ENCODE measurements at places on chromosomes 7 and 10. TPM values are rescaled to one million over a fixed set of nuclear protein-coding genes. Genes with fewer than 3 reads are reported as not detected.

CCDC3 gene
- 13.0 TPM for total RNA-seq

PTEN gene
- total RNA-seq: 178 TPM

- DNase-seq: no peak
Observed at GRCh38 chr10:71714592-71714991, 5.0 kb downstream of the C10orf105 start.

INHBA gene
- 2.0 TPM for total RNA-seq

- DNase-seq: no peak
Observed at GRCh38 chr7:148738737-148739535, 40.2 kb downstream of the CUL1 start.

CTAGE8 gene
- total RNA-seq: 0.48 TPM

PAX2 gene
- not detected for total RNA-seq

TMEM26 gene
- 19.0 TPM for total RNA-seq

DTX2 gene
- 21.7 TPM for total RNA-seq

GRCh38 chr7:113774182-113774807, 144.5 kb downstream of the PPP1R3A start:
- no peak for DNase-seq

GRCh38 chr7:26398756-26399509, 107.3 kb downstream of the SNX10 start:
- peak; percentile 68 for DNase-seq

SORBS1 gene
- total RNA-seq: 200 TPM

- DNase-seq: peak; percentile 60
Observed at GRCh38 chr7:105816266-105816843, 60.0 kb downstream of the ATXN7L1 start.

DNA sequence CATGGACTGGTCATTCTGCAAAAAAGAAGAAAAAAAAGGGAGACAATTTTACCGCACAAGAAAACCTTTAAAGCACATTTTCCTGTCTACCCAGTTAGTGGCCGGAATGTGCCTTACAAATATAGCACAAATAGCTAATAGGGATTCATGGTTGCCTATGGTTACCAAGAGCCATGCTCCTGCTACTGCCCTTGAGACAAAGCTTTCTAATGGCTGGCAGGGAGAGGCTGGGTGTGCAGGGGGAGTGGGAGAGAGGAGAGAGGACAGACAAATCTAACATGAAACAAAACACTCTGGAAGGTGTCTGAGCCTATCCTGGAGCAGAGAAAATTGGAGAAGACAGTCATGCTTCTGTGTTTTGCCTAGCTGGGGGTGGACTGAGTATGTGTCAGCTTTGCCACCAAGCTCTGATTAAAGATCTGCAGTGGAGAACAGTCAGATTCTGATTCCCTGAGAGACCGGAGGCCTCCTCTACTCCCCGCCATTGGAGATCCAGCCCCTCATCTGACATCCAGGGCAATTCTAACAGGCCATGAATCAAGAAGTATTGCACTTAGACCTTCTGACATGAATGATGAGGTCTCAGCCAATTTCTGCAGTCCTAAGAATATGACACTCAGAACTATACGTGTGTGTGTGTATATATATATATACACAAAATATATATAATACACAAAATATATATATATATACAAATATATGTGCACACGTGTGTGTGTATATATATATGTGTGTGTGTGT, 80.2 kb downstream of the PRTFDC1 start:
- DNase-seq: no peak

ZNF282 gene
- total RNA-seq: 19.2 TPM

LDB1 gene
- 29.6 TPM for total RNA-seq

- DNase-seq: no peak
Observed at GRCh38 chr7:71290452-71290851, 158.5 kb downstream of the GALNT17 start.

PPA1 gene
- total RNA-seq: 164 TPM

DNA sequence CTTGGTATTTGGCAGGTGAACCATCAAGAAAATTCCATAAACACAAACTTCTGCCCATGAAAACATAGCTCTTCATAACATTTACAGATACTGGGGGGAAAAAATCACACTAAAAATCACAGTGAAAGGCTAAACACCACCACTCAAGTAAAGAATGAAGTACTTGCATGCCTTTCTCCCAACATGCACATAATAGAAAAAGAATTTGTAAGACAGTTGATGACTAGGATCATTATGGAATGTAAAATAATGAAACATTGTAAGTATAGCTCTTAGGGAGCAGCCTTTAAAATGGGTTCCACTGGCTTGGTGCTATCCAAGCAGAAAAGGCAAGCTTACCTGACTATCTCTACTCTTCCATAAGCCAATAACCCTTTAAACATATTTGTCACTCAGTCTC, 299.9 kb upstream of the LRRN3 start:
- DNase-seq: no peak

- no peak for DNase-seq
Observed at GRCh38 chr7:24924375-24924774, 55.6 kb downstream of the OSBPL3 start.

SLC39A12 gene
- under 0.01 TPM for total RNA-seq

DNA sequence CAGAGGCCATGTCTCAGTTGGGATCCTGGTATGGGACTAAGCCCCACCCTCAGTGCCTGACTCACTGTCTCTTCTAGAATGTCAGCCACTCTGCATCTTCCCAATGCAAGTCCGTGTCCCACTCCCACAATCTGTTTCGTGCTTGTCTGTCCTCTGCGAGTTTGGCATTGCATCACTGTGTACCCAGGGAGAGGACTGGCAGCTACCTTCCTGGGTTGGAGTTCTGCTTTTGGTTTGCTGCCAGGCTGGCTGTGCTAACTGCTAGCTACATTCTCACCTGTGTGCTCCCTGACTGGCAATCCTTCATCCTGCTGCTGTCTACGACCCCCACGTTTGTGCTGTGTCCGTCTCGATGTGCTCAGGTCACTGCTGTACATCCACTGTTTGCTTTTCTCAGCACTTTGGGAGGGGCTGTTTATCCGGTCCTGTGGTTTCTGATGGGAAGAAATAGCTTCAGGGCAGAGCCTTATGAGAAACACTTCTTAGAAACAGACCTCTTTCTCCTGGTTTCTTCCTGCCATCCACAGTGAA, 56.0 kb upstream of the GLI3 start:
- peak; percentile 67 for DNase-seq

DNA sequence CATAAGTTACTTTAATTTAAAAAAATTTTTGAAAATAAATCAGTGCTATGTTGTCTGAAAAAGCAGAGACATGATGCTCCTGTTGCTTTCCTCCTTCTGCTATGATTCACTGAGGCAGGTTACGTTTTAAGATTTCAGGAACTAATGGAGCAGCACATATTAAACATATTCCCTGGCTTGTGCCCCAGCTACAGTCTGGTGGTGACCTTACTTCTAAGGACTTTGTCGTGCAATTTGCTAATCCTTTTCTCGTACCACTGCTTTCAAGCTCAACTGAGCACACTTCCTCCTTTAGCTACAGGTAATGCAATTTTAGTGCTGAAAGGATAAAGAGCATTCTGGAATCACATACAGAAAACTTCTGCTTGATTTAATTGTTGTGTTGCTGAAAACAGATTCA, 16.2 kb upstream of the PRR15 start:
- no peak for DNase-seq

GRCh38 chr7:55794527-55794926, 68.0 kb downstream of the SEPTIN14 start:
- no peak for DNase-seq

DNA sequence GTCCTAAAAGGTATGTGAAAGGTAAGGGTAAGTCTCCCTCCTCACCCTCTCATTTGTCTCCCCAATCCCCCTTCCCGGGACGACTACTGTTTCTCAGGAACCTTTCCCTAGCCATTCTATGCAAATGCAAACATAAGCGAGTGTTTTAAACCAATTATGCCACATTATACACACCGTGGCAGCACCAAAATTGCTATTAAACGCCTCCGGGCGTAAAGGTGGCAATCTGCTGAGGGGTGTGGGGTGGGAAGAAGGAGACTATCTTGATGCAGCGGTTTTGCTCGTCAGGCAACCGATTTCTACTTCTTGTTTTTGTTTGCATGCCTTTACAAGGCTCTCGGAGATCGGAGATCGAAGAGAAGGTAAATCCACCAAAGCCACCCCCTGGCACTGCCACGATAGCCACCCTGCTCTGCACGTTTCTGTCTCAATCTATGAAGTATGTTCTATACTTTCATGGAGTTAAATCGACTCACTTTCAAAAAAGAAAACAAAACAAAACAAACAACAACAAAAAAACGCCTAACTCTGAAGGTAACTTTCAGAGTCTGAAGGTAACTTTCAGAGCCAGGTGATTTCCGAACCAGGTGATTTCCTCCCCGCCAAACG, 46.0 kb upstream of the CDK1 start:
- DNase-seq: no peak

DNA sequence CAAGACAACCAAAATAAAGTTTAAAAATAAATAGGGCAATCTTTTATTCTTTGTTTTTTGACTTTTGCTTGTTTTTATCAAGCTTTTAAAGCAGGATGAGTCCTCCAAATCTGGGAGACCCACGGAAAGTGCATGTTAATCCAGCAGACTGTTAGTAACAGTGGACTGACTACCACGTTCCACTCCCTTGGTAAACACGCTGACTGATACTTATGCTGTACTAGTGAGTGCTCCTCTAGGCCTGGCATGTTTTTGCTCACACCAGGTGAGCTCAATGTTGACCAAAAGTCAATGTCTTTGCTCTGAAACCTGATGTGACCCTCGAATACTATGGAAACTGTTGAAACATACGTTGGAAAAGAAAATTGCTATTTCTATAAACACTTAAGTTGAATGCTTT, 88.4 kb downstream of the KIAA1549 start:
- no peak for DNase-seq

- DNase-seq: no peak
Observed at GRCh38 chr10:23055424-23056185, 39.8 kb upstream of the MSRB2 start.

GRCh38 chr7:156865493-156865892, 27.5 kb downstream of the LMBR1 start:
- DNase-seq: no peak

MAT1A gene
- 0.98 TPM for total RNA-seq

GRCh38 chr10:60323162-60323561, 66.5 kb downstream of the ANK3 start:
- no peak for DNase-seq

- no peak for DNase-seq
Observed at GRCh38 chr7:150417863-150418262, 32.6 kb upstream of the GIMAP8 start.

DNA sequence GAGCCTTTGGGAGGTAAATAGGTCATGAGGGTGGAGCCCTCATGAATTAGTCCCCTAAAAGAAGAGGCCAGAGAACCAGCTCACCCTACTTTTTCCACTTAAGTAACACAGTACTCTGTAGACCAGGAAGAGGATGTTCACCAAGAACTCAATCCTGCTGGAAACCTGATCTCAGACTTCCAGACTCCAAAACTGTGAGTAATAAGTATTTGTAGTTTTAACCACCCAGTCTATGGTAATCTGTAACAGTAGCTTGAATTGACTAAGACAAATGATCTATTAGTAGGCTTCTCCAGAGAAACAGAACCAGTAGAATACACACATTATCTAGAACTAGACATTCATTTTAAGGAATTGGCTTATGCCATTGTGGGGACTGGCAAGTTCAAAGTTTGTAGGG, 51.5 kb downstream of the ANKMY2 start:
- no peak for DNase-seq

DKK1 gene
- total RNA-seq: 142 TPM

DNA sequence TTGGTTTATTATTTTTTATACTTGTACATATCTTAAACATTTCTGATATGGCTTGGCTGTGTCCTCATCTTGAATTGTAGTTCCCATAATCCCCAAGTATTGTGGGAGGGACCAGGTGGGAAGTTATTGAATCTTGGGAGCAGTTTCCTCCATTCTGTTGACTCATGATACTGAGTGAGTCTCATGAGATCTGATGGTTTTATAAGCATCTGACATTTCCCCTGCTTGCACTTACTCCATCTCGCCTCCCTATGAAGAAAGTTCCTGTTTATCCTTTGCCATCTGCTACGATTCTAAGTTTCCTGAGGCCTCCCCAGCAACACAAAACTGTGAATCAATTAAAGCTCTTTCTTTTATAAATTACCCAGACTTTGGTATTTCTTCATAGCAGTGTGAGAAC, 207.7 kb downstream of the TPK1 start:
- no peak for DNase-seq

ZP3 gene
- total RNA-seq: 2.0 TPM

- peak; percentile 32 for DNase-seq
Observed at GRCh38 chr10:6721964-6722615, 142.0 kb upstream of the PRKCQ start.

SLC26A5 gene
- 3.6 TPM for total RNA-seq

C10orf62 gene
- total RNA-seq: not detected

VGF gene
- total RNA-seq: not detected

HHEX gene
- 10.6 TPM for total RNA-seq

GRCh38 chr7:100342765-100343164, 15.2 kb upstream of the PILRB start:
- no peak for DNase-seq

LRRC4 gene
- 3.2 TPM for total RNA-seq

DNA sequence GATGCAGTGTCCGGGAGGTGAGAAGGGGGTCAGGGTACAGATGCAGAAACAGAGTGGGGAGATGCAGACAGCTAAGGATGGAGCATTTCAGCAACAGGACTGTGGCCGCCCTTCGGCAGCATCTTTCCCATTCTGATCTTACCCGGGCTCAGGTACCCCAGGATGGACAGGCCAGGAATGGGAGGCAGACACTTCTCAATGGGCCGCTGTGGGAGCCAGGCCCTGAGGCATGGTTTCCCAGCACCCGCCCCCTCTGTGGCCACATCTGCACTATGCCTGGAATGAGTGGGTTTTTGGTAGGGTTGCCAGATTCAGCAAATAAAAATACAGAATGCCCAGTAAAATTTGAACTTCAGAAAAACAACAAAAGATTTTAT, 105.2 kb upstream of the CTBP2 start:
- DNase-seq: peak; percentile 51

DNA sequence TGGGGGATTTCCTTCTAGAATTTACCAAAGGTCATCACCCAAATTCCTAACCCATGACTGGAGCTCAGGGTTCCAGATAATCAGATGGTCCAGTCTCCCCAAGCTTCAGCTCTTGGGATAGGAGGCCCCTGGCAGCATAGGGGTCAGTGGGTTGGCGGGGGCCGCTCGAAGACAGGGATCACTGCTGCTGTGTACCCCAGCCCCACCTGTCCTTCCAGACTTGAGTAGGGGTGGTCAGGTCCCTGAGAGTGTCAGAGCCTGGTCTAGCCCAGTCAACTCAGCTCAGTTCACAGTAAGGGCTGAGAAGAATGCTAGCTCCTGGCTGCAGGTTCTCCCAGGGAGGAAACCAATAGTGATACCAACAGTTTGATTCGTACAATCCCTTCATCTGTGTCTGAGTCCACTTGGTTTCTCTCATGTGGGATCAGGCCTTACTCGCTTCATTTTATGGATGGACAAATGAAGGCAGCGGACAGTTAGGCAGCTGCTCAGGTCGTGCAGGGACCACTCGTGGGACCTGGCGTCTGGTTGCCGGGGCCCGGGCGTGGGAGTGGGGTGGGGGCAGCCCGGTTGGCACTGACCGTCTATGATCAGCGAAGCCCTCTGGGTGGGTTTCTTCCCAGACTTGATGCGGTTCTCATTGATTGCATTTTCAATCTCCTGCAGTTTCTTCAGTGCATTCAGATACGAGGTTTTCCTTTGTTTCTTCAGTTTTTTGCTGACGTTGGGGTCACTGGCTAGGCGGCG, 78.9 kb downstream of the PRPF18 start:
- DNase-seq: no peak
